Ascending aorta (tissue), 2 donors: ENCODE measurements at places on chromosomes 5 and 9.

GRCh38 chr9:18947892-18948339 is 85.1 kb downstream of the SAXO1 start:
- no peak for DNase-seq

- no peak for DNase-seq
Measured at GRCh38 chr5:59474324-59474723, 419.2 kb downstream of the PDE4D start.

GRCh38 chr9:70131296-70131695 is 87.6 kb downstream of the MAMDC2 start:
- no peak for DNase-seq

DNA sequence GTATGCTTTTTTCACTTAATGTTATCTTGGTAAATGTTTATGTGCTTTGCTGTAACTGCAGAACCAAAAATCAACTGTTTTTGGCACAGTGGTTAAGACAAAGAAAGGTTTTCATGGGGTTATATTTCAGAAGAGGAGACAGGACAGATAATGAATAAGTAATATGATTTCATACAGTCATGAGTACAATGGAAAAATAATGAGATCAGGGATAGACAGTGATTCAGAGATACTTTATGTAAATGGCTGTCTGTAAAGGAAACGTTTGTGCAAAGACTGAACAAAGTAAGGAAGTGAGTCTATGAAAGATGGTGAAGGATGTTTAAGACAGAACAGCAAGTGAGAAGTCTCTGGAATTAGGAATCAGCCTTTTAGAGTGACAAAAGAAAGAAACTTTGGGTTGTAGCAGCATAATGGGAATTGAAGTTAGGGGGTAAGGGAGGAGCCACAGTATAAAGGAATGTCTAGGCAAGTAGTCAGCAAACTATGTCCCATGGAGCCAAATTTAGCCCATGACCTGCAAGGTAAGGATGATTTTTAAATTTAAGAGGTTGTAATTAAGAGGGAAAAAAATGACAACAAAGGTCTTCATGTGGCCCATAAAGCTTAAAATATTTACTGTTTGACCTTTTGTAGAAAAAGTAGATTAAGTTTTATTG is 55.0 kb downstream of the TNPO1 start:
- DNase-seq, result no peak
